Activated naive CD8-positive, alpha-beta T cell treated with anti-CD3 and anti-CD28 coated beads, Interleukin-2, amount 50 U/mL, for 24 hours (primary cell): ENCODE measurements at places on chromosomes 4 and X.

DNA sequence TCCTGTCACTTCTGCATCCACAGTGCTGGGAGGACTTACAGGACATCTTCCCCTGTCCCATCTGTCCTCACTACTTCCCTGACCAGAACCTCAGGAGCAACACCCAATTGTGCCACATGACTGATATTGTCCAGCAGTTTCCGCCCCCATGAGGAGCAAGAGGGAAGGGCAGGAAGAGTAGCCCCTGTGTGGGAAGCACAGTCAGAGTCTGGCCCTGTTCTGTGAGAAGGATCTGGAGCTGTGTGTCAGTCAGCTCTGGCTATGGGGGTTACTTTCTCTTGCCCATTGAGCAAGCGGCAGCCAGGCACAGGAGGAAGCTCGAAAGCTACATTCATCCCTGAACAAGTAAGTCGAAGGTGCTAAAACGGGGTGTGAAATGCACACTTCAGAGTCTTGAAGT lies 14.8 kb upstream of the TRIM60 start:
- no peak for DNase-seq

DNA sequence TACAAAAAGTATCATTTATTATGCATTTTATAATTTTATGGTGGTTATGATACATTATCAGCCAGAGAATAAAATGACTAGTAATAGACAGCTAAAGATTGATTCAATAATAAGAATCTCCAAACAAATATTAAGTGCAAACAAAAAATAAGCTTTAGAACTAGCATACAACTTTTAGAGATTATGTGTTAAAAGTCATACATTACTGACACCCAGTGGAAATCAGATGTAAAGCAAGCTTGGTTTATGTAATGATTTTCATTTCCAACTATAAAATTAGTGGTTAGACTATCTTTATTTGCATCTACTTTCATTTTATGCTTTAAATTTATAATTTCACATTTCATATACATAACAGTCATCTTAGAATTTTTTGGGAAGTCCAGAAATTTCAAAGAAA lies 57.7 kb downstream of the IL13RA2 start:
- no peak for DNase-seq

DNA sequence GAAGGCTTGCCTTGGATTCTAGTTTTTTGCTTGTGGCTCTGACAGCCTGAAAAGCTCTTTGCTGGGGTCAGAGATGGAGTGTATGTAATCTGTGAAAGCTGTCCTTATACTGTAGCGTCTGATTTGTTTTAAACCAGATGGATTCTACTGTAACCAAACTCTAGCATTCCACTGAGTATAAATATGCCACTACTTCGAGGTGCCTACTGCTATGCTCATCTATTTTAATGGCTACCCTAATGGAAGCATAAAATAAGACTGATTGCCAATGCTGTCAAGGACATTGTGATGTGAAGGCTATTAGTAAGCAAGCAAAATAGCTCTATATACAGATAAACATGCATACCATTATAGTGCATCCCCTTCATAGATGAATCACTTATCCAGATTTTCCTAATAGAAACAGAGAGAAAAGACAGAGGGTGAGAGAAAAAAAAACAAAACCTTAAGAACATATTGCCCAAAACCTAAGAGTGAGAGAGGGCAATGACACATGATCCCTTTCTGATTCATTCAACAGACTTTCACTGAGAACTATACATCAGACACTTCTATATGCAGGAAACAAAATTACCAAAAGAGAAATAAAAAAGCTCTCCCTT lies 1025.8 kb upstream of the LCORL start:
- no peak for DNase-seq

GRCh38 chr4:147768113-147768512 lies 36.2 kb downstream of the ARHGAP10 start:
- no peak for DNase-seq

GRCh38 chrX:132187451-132187850 lies 31.8 kb downstream of the RAP2C start:
- no peak for DNase-seq

DNA sequence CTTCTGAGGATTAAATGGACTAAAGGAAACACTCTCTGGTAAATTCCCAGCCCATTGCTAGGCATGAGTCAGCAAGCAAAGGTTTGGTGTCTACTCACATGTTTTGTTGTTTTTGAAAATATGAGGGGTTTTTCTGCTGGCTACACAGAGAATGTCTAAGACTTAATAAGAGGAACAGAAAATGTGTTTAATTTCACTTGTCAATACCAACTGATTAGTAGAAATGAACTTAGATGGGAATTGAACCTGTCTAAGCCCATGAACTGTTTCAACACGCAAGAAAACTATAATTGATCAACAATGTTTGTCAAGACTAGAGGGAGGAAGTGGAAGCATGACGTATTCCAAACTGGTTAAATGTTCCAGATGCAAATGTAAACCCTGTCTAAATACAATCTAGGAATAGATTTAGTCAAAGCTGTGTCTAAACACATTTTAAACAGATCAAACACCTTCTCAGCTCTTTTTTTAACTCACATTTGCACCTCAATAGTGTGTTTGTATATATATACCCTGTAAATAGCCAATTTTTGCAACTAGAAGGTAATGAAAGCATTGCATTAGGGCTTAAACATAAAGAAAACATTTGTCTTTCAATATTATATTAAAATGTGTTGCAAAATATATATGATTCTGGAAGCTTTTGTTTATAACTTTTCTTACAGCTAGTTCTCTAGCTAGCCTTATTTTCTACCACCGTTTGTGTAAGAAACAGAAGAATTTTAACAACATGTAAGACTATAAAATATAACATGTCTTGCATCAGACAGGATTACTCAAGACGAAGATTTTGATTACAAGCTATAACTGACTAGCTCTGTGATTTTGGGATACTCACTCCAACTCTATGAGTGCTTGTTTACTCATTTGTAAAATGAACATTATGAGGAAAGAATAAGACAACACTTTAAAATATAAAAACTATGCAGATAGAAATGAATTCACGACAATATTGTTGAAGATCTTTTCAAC lies 607.8 kb downstream of the FSTL5 start:
- DNase-seq = no peak

DNA sequence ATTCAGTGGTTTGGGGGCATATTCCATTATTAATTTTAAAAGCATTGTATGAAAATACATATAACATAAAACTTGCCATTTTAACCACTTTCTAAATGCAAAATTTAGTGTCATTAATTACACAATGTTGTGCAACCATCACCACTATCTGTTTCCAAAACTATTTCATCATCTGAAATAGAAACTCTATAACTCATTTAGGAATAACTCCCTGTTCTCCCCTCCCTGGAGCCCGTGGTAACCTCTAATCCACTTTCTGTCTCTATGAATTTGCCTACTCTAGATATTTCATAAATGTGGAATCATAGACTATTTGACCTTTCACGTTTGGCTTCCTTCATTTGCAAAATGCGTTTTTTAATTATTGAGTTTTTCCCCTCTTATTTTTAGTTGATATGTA lies 101.4 kb upstream of the GPC4 start:
- no peak for DNase-seq

- no peak for DNase-seq
Measured at GRCh38 chrX:133555782-133556458, 140.6 kb upstream of the GPC4 start.

GRCh38 chr4:139453041-139453370 lies 915 bp upstream of the RAB33B start:
- DNase-seq = no peak
